ENCODE measurements at places on chromosomes 3 and 15.

GRCh38 chr3:146421819-146422759, 47.3 kb downstream of the PLSCR2 start:
- no peak for DNase-seq

- DNase-seq, result no peak
Observed at GRCh38 chr3:72186400-72186855, 401.5 kb upstream of the PROK2 start.

DNA sequence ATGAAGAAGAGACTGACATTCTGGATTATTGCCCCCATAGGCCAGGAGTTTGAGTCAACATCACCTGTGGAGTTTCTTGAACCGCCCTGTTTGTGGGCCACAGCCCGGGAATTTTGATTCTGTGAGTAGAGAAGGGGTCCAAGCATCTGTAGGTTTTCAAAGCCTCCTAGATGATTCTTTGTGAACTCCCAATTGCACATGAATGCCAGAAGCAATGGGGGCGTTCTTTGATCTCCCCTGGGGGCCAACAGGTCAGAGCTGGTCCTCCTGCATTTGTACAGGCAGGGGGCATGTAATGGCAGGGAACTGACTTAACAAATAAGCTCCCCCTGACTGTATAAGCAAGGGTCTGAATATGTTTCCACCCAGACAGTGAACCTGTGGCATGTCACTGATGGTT, 260.3 kb downstream of the SLCO3A1 start:
- DNase-seq, result no peak

GRCh38 chr3:122993124-122993978, 34.2 kb downstream of the SEMA5B start:
- DNase-seq, result no peak

DNA sequence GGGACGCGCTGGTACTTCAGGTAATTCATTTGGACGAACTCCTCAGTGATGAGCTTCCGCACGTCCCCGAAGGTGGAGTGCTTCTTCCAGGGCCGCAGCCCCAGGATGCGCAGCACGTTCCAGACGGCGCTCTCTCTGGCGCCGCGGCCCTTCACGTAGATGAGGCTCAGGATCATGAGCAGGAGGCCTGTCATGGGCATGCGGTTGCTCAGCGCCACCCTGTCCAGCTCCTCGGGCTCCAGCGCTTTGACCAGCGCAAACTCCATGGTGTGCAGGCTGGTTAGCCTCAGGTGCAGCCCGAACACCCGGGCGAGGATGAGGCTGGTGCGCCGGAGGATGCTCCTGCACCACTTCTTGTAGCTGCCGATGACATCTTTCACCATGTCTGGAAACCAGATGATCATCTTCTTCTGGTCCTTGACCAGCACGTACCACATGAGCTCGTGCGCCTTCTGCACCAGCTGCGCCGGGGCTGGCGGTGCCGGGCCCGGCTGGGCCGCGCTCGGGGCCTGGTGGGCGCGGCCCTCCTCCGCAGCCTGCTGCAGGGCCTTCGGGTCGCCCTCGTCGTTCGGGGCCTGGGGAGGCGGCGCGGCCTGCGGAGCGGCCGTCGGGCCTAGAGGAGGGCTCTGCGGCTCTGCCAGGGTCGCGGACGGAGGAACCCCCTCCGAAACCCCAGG, 501 bp downstream of the NDN start:
- DNase-seq, result no peak

DNA sequence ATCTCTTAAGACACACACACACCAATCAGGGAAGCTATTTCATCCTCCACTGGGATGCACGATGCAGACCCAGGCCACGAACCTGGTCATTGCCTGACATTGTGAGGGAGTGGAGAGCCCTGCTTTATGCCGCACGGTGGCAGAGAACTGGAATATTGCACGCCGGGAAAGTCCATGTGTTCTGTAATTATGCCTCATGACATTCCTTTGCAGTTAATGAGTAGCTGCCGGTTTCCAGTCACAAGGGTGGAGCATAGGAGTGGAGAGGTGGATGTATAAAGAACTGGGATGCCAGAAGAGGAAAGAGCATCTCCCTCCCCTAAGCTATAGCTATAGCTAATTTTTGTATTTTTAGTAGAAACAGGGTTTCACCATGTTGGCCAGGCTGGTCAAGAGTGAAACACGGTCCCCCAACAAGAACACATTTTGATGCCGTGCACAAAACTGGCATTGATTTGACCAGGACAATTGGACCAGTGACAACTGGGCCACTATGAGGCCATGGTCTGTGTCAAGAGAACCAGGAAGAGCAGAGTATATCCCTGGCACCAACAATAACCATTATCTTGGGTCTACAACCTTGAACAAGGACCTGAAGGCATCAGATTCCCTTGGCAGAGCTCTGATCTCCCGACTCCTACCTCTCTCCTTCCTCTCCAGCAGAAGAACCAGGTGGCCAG, 51.4 kb downstream of the SH3BP5 start:
- no peak for DNase-seq

DNA sequence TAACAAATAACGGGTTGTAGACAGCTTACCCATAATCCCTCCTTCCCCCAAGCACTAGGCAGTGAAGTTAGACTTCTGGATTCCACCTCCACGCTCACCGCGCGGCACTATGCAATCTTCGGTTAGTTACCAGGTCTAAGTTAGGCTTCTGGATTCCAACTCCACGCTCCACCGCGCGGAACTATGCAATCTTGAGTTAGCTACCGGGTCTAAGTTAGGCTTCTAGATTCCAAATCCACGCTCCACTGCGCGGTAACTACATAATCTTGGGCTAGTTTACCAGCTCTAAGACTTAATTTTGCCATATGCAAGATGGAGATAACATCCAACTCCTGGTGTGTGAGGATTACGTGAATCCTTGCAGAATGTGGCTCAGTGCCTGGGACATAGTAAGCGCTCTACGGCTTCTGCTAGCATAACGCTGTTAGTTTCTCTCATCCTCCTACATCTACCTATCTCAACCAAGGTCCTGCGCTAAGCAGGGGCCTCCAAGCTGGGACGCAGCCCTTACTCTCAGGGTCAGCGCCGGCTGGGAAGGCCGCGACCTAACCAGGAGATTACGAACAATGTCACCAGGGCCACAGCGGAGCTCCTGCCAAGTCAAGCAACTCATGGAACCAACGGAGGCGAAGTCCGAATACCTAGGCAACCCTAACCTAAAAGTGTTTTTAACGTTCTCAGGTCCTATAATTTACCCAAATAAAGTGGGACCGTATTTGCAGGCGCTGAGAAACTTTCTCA, 497 bp upstream of the RPLP1 start:
- DNase-seq, result no peak

DNA sequence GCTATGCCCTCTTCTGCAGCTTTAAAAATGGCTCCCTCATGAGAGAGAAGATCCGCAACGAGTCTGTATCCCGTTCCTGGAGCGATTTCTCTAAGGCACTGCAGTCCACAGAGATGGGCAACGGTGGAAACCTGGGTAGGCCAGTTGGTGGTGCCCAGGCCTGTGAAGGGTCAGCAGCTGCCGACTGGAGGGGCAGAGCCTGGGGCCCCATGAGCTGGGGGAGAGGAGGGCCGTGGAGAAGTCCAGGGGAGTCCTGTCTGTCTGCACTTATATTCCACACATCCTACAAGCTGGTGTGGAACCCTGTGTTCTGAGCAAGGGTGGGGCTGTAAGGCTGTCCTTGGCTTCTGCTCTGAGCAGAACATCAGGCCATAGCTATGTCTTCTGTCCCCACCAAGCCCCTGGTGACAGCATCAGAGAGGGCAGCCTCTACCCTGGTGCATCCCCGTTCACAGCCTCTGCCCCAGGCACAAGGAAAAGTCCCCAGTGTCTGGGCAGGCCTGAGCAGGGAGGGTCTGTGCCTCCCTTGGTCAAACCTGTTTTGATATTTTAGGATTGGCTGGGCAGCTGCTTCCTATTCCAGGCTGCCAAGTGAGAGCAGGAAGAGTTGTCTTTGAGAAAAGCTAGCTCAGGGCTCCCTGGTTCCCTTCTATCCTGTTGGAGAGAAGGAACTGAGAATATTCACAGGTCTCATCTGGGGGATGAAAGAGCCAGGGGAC, 29.7 kb downstream of the XYLB start:
- DNase-seq, result no peak

DNA sequence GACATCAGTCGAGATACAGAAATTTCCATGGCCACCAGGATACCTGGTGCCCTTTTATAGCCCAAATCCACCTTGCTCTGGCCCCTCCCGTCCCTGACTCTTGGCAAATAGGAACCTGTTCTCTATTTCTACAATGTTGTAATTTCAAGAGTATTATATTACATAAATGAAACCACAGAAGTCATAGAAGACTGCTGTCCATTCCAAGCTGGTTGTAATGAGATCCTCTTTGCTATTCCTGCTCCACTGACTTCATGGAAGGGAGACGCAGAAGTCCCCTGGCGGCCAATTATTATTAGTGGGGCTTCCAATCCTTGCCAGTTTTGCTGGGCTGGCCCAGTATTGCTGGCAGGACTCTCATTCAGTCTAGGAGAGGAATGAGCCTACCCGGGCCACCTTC, 26.6 kb downstream of the DCP1A start:
- no peak for DNase-seq

GRCh38 chr15:68583936-68584755, 5.4 kb downstream of the CORO2B start:
- DNase-seq, result no peak

- no peak for DNase-seq
Observed at GRCh38 chr3:40585381-40586016, 60.7 kb downstream of the ZNF621 start.

DNA sequence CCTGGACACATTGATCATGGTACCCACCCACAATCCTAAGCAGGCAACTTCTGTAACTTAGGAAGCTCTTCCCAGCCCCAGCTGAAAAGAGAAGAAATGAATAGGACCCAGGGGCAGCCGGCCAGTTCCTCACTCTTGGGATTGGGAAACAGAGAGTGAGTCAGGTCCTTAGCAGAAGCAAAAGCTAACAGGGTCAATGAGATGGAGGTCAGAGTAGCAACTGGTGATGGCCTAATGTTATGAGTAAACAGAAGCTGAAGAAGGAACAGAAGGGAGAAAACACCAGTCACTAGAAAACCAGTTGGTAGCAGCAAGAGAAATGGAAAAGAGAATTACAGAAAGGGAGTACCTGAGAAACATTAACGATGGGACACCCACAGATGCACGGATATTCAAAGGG, 20.0 kb downstream of the RIOX2 start:
- no peak for DNase-seq

DNA sequence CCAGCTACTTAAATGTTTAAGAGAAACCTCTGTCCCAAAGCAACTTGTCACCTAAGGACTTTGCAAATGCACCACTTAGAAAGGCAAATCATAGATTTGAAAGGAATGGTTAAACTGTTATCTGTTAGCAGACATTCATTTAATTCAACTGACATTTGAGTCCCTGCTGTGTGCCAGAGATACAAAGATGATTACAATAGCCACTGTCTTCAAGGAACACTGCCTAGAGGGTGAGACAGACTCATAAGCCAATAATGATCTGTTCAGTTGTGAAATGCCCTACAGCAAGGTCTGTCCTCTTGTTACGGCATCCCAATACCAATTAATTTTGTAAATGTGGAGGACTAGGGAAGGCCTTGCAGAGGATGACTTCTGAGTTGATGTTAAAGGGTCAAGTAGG, 113.1 kb downstream of the ATG7 start:
- no peak for DNase-seq

DNA sequence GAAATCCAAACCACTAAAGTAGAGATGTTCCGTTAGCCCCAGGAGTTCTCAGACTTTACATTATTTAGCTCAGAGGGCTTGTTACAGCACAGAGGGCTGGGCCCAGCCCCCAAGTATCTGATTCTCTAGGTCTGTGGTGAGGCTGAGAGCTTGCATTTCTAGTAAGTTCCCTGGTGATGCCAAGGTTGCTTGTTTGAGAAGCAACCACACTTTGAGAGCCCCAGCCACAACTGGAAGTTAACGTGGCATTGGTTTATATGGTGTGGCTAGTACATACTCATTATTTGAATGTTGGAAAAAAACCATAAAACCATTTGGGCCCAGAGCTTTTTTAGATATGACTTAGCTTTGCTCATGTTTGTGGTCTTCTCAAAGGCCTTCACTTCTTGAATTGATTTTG, 35.9 kb downstream of the PRR23E start:
- no peak for DNase-seq

DNA sequence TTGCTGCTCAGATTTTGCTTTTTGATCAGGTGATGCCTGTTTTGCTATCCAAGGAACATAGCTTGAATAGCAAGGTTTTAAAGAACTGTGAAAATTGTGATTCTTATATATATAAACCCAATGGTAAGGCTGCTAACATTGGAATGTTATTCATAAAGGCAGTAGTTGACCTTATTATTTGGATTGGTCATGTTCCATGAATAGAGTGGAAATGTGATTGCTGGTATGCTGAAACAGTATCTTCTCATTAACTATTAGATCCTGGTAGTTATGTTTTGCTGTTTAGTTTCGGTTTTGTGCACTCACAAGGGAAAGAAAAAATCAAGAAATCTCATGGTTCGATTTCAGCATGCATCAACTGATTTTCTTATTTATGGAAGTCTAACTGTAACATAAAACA, 78.7 kb upstream of the NPHP3 start:
- DNase-seq, result no peak

DNA sequence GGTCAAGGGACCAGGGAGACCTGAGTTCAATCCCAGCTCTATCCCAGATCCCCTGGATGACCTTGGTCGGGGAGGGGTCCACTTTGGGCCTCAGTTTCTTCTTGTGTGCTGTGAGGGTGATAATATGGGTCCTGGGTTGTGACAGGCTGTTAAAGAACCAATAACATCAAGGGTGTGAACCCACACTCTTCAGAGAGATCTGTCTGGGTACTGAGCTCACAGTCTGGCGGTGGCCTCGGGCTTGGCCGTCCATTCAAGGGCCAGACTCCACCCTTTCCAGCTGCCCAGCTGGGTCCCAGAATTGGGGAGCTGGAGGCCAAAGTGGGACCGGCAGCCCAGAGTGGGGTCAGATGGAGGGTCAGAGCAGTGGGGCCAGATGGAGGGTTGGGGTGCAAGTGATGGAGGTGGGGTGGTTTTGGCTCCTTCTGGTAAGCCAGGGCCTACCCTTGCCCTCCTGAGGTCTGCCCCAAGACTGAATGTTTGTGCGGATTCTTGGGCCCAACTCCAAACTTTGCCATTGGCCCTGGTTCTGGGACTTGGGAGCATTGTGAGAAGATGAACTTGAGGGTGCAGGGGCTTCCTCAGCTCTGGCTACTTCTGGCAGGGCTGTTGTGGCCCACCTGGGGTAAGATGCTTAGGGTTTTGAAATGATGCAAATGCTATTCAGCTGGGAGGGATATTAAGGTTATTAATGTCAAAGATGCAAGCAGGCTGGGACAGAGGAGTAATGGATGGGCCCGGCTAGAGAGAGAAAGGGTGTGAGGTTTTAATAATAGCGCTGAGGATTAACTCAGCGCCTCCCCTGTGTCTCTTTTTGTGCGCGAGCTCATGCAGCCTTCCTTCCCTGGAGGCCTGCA, 1.5 kb downstream of the CORO2B start:
- no peak for DNase-seq

DNA sequence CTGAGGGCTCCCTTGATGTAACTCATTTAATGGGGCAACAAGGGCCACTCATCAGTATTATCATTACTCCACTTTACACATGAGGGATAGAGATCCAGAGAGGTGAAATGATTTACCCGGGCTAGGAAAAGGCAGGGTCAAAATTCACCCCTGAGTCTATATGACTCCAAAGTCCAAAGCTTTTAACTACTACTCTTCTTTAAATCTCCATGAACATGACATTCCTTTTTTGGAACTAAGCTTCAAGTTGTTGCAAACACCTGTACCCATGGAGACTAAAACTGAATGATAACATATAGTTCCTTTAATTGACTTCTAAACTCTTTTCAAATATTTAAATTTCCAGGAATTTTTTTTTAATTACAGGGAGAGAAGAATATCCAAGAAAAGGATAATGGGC, 292.9 kb upstream of the GADL1 start:
- no peak for DNase-seq

GRCh38 chr3:56336023-56336422, 132.2 kb downstream of the ERC2 start:
- no peak for DNase-seq

GRCh38 chr3:184238246-184238818, 8.9 kb downstream of the VWA5B2 start:
- no peak for DNase-seq

Measured in activated B cell treated with CpG ODN at 0.5 μM for 24 hours (primary cell).